Fibroblast of skin of abdomen (primary cell): ENCODE measurements at places on chromosomes 1 and 21.

- DNase-seq = no peak
Measured at GRCh38 chr1:90726425-90726985, 9.4 kb upstream of the BARHL2 start.

DNA sequence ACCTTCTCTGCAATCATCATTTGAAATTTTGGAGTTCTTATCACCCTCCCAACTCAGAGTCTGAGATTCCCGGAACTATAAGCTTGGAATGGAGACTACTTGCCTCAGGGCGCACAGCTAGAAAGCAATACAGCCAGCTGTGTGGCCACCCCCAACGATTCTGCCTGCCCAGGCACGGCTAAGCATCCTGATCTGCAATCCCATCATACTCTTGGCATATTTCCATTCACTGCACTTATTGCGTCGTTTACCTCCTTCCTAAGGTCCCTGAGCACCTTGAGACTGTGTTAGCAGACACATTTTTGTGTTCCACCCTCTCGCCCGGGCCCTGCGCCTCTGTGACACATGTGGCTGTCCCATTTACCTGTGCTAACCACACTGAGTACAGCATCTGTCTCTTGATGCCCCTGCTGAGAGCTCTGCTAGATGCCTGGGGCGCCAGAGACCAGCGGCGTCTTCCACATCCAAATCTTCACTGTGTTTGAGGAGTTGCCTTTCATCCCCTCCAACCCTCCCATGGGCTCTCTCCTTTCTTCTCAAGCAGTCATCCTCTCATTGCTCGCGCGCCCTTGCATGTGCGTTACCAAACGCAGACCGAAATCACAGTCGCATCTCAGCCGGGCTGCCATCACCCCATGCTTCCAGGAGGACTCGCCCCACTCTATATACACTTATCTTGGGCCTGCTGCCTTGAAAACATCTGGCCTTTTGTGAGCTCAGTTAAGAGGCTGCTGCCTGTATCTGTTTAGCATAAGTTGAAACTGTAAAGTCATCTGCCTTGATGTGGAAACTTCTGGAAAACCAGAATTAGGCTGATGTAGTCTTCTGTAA, 3.5 kb upstream of the CLDN19 start:
- DNase-seq = no peak

DNA sequence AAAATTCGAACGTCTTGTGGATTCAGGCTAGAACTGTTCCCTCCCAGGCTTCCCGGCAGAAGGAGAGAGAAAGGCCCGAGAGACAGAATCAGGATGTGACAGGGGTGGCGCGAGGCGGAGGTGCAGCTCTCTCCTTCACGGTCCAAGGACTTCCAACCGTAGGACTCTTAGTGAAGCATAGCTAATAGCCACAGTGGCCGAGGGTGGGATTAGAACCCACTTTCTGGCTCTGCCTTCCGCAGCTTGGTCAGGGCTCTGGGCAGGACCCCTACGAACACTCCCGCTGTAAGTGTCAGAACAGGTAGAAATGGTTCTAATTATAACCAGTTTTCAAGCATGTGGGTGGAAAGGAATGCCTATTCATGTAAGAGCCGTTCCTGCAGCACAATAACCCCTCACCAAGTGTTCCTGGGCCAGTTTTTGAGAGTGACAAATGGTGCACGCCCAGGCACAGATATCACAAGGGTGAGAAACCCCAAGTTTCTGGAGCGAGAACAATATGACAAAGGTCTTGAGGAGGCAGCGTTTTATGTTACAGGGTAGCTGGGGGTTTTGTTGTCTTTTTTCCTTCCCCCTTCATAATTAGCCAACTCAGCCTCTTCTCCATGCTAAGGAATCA, 86.4 kb downstream of the SYF2 start:
- DNase-seq = no peak

GRCh38 chr1:221740993-221741702, 741 bp downstream of the DUSP10 start:
- DNase-seq = peak; percentile 63

- DNase-seq = no peak
Measured at GRCh38 chr21:42030311-42030710, 20.2 kb upstream of the ZBTB21 start.
